ENCODE measurements at places on chromosomes 7 and 10. TPM values are rescaled to one million over a fixed set of nuclear protein-coding genes. Genes with fewer than 3 reads are reported as not detected.

Gene TBATA
- total RNA-seq, result not detected

Gene ABCB1
- 2.8 TPM for total RNA-seq

- DNase-seq, result no peak
Observed at GRCh38 chr7:92782855-92783254, 53.5 kb downstream of the CDK6 start.

- DNase-seq, result peak; percentile 47
Observed at GRCh38 chr10:91901784-91902677, 7.3 kb downstream of the FGFBP3 start.

DNA sequence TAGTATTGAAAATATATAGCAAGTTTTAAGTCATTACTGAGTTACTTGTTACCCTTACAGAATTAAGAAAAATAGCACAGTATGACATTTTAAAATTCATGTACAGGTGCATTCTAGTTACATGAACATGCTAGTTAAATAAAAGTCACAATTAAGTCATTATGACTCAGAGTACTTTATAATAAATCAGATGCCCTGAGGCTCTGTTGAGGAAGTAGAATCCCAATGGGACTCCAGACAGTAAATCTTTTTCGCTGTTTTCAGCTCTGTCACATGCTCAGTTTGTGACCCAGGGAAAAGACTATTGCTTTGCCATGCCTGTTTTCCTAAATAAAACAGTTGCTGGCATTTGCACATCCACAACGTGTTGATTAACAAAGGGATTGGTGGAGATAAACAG is 21.0 kb downstream of the NUDT13 start:
- no peak for DNase-seq

GRCh38 chr7:135160098-135160857 is 10.2 kb downstream of the CYREN start:
- DNase-seq, result no peak

GRCh38 chr7:149690688-149691446 is 82.5 kb downstream of the ZNF467 start:
- no peak for DNase-seq

- no peak for DNase-seq
Observed at GRCh38 chr10:125502276-125502675, 180.7 kb downstream of the TEX36 start.
